HepG2 (cell line): ENCODE measurements at places on chromosomes 7 and 10. TPM values are rescaled to one million over a fixed set of nuclear protein-coding genes. Genes with fewer than 3 reads are reported as not detected.

- H3K27me3 ChIP-seq: no peaks in the 10 kb centered on the region
- H3K36me3 ChIP-seq: no peaks in the 10 kb centered on the region
- H3K27ac ChIP-seq: no peak overlapping the region
- H3K4me3 ChIP-seq: no peak overlapping the region
Measured at GRCh38 chr7:42170724-42171123, 66.3 kb downstream of the GLI3 start.

PRTFDC1 gene
- total RNA-seq: not detected in 2 replicates

- DNase-seq: no peak
- H3K4me1 ChIP-seq: no peaks in the 10 kb centered on the region
- no peaks in the 10 kb centered on the region for H3K27me3 ChIP-seq
- H3K4me3 ChIP-seq: no peak overlapping the region
- H3K27ac ChIP-seq: no peak overlapping the region
- H3K36me3 ChIP-seq: no peaks in the 10 kb centered on the region
Measured at GRCh38 chr7:70512761-70513160, 619.2 kb upstream of the GALNT17 start.

CCDC3 gene
- total RNA-seq: not detected in 2 replicates

DNA sequence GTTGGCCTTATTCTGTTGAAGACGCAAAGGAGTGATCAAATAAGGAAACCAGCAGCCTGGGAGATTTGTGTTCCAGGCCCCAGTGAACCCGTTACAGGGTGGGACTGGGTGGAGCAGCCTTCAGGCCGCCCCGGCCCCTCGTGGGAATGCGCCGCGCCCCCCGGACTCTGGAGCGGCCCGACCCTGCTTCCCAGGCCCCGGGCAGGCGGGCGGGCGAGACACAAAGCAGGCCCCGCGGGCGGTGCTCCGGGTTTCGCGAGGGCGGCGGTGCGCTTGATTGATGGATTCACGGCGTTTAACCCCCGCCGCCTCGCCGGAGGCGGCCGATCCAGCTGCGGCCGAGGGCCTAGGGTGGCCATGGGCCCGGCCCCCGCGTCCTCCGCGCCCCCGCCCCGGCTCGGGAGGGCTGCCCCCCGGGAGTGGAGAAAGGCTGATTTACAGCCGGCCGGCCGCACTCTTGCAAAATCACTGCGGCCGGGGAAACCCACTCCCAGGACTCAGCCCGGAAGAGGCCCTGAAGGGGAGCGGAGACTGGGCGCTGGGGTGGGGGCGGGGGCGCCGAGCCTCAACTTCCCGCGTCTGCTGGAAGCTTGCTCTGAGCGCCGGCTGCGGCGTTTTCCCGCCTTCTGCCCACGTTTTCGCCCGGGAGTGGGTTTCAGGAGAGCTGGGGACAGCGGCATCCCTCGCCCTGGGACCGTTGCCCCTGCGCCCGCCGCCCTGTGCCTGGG lies 299.6 kb upstream of the NFE2L3 start:
- peaks cover 45% of the 10 kb centered on the region for H3K4me1 ChIP-seq
- DNase-seq: no peak
- H3K27me3 ChIP-seq: peaks cover 2% of the 10 kb centered on the region
- no peak overlapping the region for H3K27ac ChIP-seq

ARF5 gene
- total RNA-seq: 91.4 and 109 TPM in 2 replicates

DNA sequence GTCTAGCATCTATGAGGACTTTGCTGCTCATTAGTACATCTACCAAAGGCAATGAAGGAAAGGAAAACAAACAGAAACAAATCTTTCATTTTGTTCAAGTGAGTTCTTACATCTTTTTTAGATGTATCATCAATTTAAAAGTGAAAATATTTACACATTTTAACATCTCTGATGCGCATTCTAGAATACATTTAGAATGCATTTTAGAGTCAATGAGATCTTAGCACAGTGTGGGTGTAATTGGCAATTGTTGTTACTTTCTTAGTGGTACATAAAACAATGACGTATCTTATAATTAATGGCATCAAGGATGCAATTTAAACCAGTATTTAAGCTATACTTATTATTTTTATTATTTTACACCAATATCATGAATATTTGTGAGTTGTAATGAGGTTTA lies 51.4 kb downstream of the TPK1 start:
- H3K4me3 ChIP-seq: no peak overlapping the region
- H3K27ac ChIP-seq: no peak overlapping the region
- no peaks in the 10 kb centered on the region for H3K27me3 ChIP-seq
- no peaks in the 10 kb centered on the region for H3K4me1 ChIP-seq
- no peak for DNase-seq

PAX4 gene
- not detected in 2 replicates for total RNA-seq

DNA sequence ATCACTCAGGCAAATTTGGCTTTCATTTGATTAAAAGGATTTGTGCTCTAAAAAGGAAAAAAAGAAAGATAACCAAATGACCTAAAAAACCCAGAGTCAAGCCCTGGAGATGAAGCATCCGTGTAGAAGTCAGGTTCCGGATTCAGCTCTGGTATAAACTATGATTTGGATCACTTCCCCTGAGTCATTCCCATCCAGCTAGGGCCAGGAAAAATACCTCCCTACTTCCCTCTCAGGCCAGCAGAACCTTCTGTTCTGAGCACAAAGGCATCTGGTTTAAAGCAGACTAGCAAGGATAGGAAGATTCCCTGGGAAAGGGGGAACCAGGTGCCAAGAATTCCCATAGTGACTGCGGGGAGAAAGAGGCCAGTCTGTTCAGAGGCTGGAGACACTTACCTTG lies 25.7 kb upstream of the NDST2 start:
- DNase-seq: no peak
- H3K4me1 ChIP-seq: peaks cover 46% of the 10 kb centered on the region
- no peak overlapping the region for H3K27ac ChIP-seq
- H3K27me3 ChIP-seq: no peaks in the 10 kb centered on the region

ACSM6 gene
- not detected in 2 replicates for total RNA-seq

GRCh38 chr10:114000457-114001010 lies 43.1 kb upstream of the ADRB1 start:
- no peak overlapping the region for H3K4me3 ChIP-seq
- H3K27me3 ChIP-seq: no peaks in the 10 kb centered on the region; the same call in 2 of the 3 replicates
- no peaks in the 10 kb centered on the region for H3K4me1 ChIP-seq
- DNase-seq: no peak

CCNY gene
- 54.7 and 63.6 TPM in 2 replicates for total RNA-seq

- DNase-seq: no peak
- H3K4me3 ChIP-seq: no peak overlapping the region
- peaks cover 6% of the 10 kb centered on the region for H3K27me3 ChIP-seq
- H3K27ac ChIP-seq: no peak overlapping the region
- H3K4me1 ChIP-seq: no peaks in the 10 kb centered on the region
- no peaks in the 10 kb centered on the region for H3K36me3 ChIP-seq
Measured at GRCh38 chr10:43233601-43234430, 33.0 kb downstream of the RASGEF1A start.

SPDYE18 gene
- 0.29 TPM in 1 of 2 replicates, not detected in the other for total RNA-seq

DNA sequence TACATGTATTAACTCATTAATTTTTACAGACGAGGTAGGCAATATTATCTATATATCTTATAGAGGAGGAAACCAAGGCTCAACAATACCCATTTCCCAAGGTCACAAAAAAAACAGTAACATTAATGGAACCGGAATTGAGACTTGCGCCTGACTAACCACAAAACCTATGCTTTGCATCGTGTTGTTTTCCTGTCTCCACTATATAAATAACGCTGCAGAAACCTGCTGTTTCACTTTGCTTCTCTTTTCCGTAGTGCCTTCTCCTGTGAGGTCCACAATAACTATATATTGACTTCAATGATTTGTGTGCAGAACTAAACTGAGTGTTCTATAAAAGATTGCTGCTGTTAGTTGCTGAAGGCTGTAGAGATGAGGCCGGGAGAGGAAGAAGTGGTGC lies 97.7 kb upstream of the RPA3 start:
- no peak overlapping the region for H3K4me3 ChIP-seq
- H3K36me3 ChIP-seq: no peaks in the 10 kb centered on the region
- peaks cover 11% of the 10 kb centered on the region for H3K4me1 ChIP-seq
- H3K27me3 ChIP-seq: no peaks in the 10 kb centered on the region
- no peak overlapping the region for H3K27ac ChIP-seq
- no peak for DNase-seq

FANK1 gene
- not detected in 2 replicates for total RNA-seq

- H3K27ac ChIP-seq: no peak overlapping the region
- peaks cover 24% of the 10 kb centered on the region; the same call in 1 of the 3 replicates for H3K27me3 ChIP-seq
- DNase-seq: no peak
- H3K36me3 ChIP-seq: no peaks in the 10 kb centered on the region
- no peak overlapping the region for H3K4me3 ChIP-seq
- H3K4me1 ChIP-seq: no peaks in the 10 kb centered on the region
Measured at GRCh38 chr10:11227103-11227502, 209.4 kb downstream of the CELF2 start.

- H3K27me3 ChIP-seq: no peaks in the 10 kb centered on the region
- H3K36me3 ChIP-seq: no peaks in the 10 kb centered on the region
- no peak overlapping the region for H3K4me3 ChIP-seq
Measured at GRCh38 chr7:43211286-43211685, 98.8 kb downstream of the HECW1 start.

DNA sequence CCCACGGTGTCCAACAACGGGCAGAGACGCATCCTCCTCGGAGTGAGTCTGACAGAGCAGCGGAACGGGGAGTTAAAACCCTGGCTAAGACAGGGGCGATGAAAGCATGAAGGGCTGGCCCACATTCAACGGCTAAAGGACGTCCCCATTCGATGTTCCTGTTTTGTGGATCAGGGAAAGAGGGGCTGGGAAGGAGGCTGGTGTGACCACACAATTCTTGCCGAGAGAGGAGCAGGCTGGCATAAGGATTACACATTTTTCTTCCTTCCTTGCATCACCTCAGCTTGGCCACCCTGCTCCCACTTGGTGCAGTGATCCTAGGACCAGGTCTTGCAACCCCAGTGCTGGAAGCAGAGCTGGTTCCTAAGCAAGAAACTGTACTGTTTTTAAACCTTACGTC lies 67.7 kb downstream of the GNA12 start:
- no peak overlapping the region for H3K4me3 ChIP-seq
- H3K27ac ChIP-seq: no peak overlapping the region

- no peak for DNase-seq
- peaks cover 27% of the 10 kb centered on the region; the same call in 1 of the 3 replicates for H3K27me3 ChIP-seq
- no peak overlapping the region for H3K4me3 ChIP-seq
- no peaks in the 10 kb centered on the region for H3K36me3 ChIP-seq
Measured at GRCh38 chr10:100568912-100569311, 33.2 kb downstream of the HIF1AN start.

CLDN3 gene
- total RNA-seq: 0.31 TPM in 1 of 2 replicates, not detected in the other

DNA sequence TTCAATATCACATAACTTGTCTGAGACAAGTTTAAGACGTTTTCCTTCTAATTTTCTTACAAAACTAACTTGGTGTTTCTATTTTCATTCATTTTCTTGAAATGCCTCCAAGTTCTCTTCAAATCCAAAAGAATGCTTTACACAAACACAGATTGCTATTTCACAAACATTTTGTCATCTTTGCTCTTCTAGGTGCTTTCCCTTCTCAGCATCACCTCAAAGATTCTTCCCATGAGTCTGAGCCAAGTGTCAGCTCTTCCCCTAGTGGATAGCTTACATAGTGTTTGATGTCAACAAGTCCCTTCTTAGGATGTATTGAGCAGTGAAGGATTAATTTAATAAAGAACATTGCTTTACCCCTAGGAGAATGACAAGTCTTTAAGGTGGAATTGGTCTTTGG lies 38.1 kb upstream of the SEMA3A start:
- H3K4me3 ChIP-seq: no peak overlapping the region
- no peaks in the 10 kb centered on the region for H3K4me1 ChIP-seq
- H3K27me3 ChIP-seq: no peaks in the 10 kb centered on the region
- no peaks in the 10 kb centered on the region for H3K36me3 ChIP-seq
- no peak overlapping the region for H3K27ac ChIP-seq

GRCh38 chr10:64959116-64959515 lies 1437.9 kb downstream of the REEP3 start:
- no peaks in the 10 kb centered on the region for H3K4me1 ChIP-seq
- H3K4me3 ChIP-seq: no peak overlapping the region
- no peaks in the 10 kb centered on the region for H3K27me3 ChIP-seq
- no peak overlapping the region for H3K27ac ChIP-seq
- H3K36me3 ChIP-seq: no peaks in the 10 kb centered on the region

- H3K27me3 ChIP-seq: peaks cover 5% of the 10 kb centered on the region; the same call in 1 of the 2 replicates
- peak; percentile 88 for DNase-seq
- H3K36me3 ChIP-seq: no peaks in the 10 kb centered on the region
- peaks cover 65% of the 10 kb centered on the region for H3K4me1 ChIP-seq
Measured at GRCh38 chr7:318878-319661, 29.1 kb downstream of the FOXL3 start.

GRCh38 chr10:110764793-110765512 lies 106.8 kb upstream of the PDCD4 start:
- H3K4me1 ChIP-seq: peaks cover 9% of the 10 kb centered on the region; the same call in 1 of the 2 replicates
- no peaks in the 10 kb centered on the region for H3K36me3 ChIP-seq
- H3K4me3 ChIP-seq: no peak overlapping the region
- H3K27me3 ChIP-seq: no peaks in the 10 kb centered on the region; the same call in 2 of the 3 replicates
- no peak overlapping the region for H3K27ac ChIP-seq

DNA sequence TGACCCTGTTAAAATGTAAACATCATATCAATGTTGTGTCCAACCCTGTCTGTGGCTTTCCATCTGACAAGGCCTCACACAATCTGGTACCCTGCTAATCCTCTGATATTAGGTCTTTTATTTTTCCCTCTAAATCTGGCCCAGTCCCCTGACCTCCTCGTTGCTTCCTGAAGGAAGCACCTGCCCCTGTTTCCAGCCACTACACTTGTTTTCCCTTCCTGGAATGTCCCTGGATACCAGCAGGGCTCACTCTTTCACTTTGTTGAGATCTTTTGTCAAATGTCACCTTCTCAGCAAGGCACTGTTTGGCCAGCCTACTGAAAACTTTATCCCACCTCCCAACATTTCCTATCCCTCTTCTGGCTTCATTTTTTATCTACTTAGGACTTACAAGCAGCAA lies 2.1 kb downstream of the SAMD9L start:
- H3K27ac ChIP-seq: no peak overlapping the region
- no peaks in the 10 kb centered on the region for H3K36me3 ChIP-seq
- H3K4me1 ChIP-seq: no peaks in the 10 kb centered on the region
- H3K27me3 ChIP-seq: peaks cover 3% of the 10 kb centered on the region; the same call in 1 of the 3 replicates
- DNase-seq: no peak

DNA sequence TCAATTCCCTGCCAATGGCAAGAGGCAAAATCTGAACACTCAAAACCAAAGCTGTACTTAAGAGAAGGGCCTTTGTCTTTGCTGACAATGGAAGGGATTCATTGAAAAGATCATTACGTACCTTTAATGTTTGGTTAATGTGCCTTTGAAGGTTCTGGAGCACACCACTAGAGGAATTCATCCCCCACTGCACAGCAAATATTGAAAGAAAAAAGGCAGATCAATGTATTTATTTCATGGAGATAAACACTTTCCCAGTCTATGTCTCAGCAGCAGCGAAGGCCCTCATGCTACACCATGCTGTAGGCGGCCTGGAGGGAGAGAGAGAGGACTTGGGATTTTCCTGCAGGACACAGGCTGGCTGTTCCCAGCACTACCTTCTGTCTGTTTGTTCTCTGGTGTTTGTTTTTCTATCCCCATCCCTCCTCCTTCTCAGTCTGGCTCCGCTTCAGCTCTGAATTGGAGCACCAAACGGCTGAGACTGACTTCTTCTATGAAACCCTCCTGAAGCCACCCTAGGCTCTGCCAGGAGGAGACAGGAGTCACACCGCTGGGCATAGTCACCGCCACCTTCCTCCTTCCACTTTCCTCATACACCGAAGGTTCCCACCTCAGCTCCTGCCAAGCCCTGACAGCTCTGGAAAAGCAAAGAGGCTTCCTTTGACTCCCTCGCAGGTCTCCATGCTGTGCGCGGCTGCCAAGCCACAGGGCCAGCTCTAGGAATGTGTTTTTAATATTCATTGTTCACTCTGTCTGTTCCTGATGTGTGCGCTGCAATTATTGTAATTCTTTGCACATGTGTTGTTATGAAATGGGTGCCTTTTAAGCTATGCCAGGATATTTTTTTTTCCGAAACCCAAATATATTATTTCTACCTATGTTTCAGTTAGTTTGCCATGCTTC lies 301.5 kb downstream of the FZD1 start:
- peaks cover 63% of the 10 kb centered on the region for H3K4me1 ChIP-seq
- peak overlapping the region; percentile 28; the same call in 1 of the 2 replicates for H3K4me3 ChIP-seq
- DNase-seq: peak; percentile 95
- H3K27ac ChIP-seq: peak overlapping the region; percentile 68
